Right ventricle myocardium inferior (tissue), 1 donor: ENCODE measurements at places on chromosomes 16 and 17.

- DNase-seq = no peak
Observed at GRCh38 chr16:48235556-48236136, 8.5 kb upstream of the LONP2 start.

- no peak for DNase-seq
Observed at GRCh38 chr16:20311548-20311947, 15.8 kb downstream of the GP2 start.

- no peak for DNase-seq
Observed at GRCh38 chr16:50371936-50372595, 3.3 kb upstream of the BRD7 start.

DNA sequence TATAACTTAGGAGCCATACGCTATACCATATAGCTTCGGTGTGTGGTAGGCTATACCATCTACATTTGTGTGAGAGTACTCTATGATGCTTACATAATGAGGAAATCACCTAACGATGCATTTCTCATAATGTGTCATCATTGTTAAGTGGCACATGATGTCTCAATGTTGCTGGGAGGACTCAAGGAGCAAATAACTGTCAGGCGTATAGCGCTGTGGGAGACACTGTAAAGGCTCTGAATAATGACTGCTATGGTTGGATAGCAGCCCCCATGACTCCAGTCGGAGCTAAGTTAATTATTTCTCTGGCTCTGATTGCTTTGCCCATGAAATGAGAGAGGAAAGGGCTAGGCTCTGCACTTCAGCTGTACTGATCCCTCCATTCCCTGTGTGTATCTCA lies 197.2 kb downstream of the RGS9 start:
- no peak for DNase-seq

DNA sequence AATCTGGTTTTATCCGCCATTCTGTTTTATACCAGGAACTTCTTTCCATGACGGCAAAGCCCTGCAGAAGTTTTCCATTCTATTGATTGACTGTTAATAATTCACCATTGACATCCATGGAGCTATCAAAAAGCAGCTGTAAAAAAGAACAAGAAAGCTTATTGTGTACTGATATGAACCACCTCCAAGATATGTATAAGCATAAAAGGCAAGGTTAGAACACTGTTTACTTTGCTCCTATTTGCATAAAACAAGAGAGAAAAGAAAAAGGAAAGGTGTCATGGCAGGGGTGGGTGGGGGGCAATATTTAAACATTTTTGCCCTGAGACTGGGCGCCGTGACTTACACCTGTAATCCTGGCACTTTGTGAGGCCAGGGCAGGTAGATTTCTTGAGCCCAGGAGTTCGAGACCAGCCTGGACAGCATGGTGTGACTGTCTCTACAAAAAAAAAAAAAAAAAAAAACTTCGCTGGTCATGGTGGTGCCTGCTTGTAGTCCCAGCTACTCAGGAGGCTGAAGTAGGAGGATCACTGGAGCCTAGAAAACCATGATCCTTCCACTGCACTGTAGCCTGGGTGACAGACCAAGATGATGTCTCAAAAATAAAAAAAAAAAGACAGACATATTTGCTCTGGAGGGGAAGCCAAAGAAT lies 52.5 kb downstream of the TMEM114 start:
- no peak for DNase-seq

GRCh38 chr16:57403965-57404817 lies at the start of gene CCL17:
TSS of gene CCL17 (plus strand) at chr16:57404767. CDS start at chr16:57413933, 9,166 bp downstream.
- no peak for DNase-seq

DNA sequence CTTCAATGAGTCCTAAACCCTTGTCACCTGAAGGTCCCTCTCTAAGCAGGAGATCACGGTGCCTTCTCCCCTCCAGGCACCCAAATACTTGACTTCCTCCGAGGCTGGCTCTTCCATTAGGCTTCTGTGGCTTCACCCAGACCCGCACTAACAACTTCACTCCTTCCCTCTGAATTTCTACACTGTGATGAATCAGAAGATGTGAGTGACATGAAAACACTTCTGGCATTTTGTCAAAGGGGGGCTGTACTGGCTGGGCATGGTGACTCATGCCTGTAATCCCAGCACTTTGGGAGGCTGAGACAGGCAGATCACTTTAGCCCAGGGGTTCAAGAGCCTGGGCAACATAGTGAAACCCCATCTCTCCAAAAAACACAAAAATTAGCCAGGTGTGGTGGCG lies 72.6 kb upstream of the CNEP1R1 start:
- no peak for DNase-seq

GRCh38 chr16:14356064-14356463 lies 274.0 kb downstream of the PARN start:
- no peak for DNase-seq

- DNase-seq = peak; percentile 41
Observed at GRCh38 chr16:85421338-85422195, 191.6 kb upstream of the GSE1 start.

DNA sequence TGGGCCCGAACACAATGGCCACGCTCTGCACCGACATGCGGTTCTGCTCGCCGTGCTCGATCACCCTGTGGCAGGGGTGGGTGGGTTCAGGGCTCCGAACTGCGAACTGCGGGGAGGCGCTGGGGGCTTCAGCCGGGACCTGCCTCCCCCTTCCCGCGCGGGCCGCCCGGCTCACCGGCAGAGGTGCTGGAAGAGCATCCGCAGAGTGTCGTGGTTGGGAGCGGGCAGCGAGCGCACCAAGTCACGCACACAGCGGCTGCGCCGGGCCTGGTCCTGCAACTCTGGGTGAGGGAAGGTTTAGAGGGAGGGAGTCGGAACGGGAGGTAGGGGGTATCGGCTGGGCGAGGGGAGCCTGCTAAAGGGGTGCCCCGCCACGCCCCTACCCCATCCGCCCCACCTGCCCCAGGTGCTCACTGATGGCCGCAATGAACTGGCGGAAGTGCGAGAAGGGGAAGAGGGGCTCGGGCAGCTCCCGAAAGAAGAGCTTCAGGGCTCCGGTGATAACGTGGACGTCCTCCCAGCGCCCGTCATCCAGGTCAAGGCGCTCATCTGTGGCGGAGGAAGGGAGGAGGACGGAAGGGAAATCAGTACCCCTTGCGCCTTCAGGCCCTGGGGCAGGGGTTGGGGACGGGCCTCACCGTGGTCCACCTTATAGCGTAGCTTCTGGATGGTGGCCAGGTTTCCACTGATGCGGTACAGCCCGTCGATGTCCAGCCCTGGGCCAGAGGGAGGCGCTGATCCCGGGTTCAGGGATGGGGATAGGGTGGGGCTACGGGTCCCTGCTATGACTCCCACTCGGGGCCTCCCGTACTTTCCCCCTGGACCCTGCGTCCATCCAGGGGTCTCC lies 36.9 kb downstream of the ARHGAP27 start:
- DNase-seq = no peak
